ENCODE measurements at places on chromosomes 5 and 9.

GRCh38 chr9:79014929-79015699 lies 556.7 kb upstream of the TLE4 start:
- DNase-seq: no peak

- no peak for DNase-seq
Measured at GRCh38 chr5:65704621-65705239, 17.2 kb downstream of the SGTB start.

DNA sequence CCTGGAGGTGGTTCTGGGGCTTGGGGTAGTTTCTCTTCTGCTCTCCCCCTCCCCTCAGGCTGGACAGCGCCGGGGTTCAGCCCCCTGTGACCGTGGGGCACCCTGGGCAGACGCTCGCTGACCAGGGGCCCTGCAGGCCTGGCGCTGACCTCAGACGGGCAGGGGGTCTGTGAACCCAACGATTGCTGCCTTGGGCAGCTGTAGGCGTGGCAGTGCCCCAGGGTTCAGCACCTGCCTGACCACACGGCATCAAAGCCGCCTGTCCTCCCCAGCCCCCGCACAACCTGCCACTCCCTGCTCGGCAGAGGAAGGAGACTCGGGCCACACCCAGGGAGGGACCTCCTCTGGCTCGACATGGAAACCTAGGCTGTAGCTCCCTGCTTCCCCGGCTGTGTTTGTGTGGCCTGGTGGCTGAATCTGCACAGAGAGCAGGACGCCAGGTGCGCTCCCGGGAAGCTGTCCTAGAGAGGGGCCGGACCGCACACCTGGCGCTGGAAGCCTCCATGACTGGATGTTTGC lies 12.2 kb downstream of the LCN12 start:
- DNase-seq: peak; percentile 95

DNA sequence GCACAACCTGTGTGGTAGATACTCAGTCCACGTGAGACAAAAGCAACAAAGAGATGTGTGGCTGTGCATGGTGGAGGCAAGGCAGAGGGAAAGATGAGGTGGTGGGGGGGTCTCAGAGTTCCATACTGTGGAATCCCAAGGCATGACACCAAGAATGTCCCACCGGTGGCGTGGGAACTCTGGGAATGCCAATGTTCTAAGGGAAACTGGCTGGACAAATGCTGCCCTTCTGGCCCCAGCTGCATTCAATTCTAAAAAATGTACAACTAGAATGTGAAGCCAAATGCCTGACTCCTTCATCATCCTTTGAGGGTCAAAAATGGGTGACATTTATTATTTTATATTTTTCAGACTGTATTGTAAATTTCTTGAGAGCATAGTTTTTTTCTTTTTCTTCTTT lies 58.2 kb upstream of the EQTN start:
- no peak for DNase-seq

GRCh38 chr9:99465231-99465907 lies 243.3 kb downstream of the SEC61B start:
- no peak for DNase-seq

DNA sequence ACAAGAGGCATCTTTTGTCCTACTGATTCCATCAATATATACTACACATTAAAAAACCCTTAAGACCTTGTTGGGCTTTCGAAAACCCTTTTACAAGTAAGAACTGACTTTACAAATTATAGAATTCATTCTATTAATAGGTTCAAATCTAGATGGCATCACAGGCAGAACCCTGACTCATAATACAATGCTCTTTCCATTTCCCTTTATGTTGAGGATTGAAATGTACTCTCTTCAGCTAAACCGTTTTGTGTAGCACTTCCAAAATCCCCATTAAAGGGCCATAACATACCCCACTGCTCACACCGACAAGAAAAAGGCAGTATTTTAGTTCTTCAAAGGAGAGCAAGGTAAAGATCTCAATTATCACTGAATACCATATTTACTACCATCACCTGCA lies 11.2 kb downstream of the CSNK1A1 start:
- DNase-seq: no peak

DNA sequence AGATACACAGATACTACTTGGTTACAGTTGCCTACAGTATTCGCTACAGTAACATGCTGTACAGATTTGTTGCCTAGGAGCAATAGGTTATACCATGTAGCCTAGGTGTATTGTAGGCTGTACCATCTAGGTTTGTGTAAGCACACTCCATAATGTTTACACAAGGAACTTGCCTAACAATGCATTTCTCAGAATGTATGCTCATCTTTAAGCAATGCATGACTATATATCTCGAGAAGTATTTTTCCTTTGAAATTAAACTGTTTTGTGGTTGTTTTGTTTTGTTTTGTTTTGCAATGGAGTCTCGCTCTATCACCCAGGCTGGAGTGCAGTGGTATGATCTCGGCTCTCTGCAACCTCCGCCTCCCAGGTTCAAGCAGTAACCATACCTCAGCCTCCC lies 25.3 kb downstream of the LRRC70 start:
- DNase-seq: no peak

DNA sequence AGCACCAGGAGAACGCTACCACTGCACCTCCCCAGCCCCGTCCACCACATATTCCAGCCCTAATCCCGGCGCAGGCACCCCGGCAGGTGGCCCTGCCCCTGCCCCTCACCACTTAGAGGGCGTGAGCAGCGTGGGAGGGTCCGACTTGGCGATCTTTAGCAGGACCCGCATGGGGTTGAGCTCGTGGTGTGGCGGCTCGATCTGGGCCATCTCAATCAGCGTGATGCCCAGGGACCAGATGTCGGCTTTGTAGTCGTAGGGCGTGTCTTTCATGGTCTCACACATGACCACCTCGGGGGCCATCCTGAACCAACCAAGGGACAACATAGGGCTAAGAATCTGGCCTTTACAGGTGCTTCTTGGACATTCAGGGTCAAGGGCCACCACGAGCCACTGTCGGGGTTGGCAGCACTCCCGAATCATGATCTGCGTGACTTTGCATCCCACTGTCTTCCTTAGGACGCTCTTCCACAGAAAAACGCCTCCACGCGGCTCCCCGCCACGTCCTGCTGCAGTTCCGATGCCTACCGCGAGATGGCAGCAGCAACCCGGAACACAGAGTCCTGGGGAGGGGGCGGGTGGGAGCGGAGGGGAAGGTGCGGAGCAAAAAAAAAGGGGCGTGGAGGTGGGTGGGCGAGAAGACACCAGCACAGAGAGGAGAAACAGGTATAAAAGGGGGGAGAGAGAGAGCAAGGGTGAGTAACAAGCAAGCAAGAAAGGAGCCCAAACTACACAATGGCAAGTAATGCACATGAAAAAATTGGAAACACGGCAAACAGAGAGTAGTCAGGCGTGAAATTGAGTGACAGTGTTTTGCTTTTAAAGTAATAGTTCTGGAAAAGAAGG lies 81.3 kb downstream of the STK10 start:
- peak; percentile 23 for DNase-seq

GRCh38 chr9:35406183-35406959 lies 83.5 kb upstream of the RUSC2 start:
- DNase-seq: no peak

- DNase-seq: no peak
Measured at GRCh38 chr5:78907255-78907891, 77.7 kb downstream of the ARSB start.

DNA sequence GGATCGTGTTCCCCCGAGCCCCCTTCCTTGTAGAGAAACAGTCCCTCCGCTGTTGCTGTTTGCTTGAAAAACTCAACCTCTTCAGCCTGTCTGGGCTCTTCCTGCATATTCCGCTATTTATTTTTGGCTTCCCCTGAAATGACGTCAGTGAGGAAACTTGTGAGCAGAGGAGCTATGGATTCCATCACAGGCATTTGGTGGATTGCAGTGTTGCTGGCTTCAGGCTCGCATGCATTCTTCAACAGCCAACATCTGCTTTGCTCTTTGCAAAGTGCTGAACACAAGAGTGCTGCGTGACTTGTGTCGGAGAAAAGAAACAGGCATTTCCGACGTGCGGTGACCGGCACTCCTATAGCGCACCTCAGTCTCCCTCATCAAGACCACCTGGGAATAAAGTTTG lies 232.7 kb downstream of the RFK start:
- DNase-seq: no peak

- DNase-seq: peak; percentile 42
Measured at GRCh38 chr9:73269430-73270101, 117.9 kb downstream of the ANXA1 start.

GRCh38 chr5:32504989-32505596 lies 60.6 kb upstream of the ZFR start:
- DNase-seq: no peak

- DNase-seq: no peak
Measured at GRCh38 chr9:15329539-15330109, 22.6 kb upstream of the TTC39B start.

DNA sequence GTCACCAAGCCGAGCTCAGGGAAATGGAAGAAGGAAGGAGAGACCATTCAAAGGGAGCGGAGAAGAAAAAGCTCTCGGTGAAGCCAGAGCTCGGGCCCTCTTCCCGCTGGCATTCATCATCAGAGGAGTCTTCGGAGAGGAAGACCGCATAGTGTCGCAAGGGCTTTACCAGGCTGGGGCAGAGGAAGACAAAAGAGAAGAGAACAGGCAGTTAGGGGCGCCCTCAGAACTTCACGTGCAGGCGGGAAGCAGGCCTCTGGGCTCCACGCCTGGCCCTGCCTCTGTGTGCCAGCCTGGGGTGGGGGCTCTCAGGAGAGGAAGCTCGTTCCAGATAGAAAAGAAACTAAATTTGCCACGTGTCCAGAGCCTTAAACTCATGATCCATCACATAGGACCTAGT lies 31.7 kb downstream of the CRB2 start:
- DNase-seq: no peak

DNA sequence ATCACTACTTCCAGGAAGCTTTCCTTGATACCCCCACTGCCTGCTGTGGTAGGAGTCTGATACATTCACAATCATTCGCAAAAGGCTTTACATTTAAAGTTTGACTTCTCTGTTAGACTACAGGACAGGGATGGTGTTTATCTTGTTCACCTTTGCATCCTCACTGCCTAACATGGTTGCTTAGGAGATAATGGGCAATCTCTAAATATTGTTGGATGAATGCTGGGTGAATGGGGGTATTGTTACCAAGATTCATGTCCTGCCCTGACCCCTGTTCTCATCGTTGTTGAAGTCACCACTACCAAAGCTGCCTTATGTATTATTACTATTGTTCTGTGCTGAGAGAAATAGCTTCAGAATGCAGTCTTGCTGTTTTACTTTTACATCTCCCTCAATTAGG lies 7.7 kb upstream of the TMEFF1 start:
- no peak for DNase-seq

DNA sequence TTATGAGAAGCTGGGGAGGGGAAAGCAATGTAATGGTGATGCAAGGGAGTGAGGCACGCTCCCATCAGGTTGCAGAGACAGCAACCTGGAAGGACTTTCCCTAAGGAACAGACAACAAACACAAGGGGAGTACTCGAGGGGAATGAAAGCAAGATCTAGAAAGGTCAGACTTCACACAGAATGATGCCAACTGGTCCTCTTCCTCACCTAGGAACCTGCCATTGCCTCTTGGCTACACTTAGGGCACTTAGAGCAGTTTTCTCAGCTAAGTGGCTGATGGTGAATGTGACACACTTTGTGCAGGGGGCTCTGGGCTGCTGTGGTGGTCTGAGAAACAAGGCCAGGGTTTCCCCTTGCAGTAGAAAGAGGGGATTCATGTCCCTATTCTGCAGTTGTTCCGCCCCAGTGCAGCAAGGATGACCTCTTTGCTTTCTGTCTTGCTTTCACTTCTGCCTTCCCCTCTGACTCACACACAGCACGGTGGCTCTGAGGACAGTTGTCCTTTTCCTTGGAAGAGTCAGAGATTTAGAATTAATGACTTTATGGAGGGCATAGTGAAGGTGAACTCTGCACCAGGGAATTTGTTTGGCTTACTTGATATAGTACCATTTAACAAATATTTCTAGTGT lies 394.0 kb upstream of the KLF4 start:
- no peak for DNase-seq

DNA sequence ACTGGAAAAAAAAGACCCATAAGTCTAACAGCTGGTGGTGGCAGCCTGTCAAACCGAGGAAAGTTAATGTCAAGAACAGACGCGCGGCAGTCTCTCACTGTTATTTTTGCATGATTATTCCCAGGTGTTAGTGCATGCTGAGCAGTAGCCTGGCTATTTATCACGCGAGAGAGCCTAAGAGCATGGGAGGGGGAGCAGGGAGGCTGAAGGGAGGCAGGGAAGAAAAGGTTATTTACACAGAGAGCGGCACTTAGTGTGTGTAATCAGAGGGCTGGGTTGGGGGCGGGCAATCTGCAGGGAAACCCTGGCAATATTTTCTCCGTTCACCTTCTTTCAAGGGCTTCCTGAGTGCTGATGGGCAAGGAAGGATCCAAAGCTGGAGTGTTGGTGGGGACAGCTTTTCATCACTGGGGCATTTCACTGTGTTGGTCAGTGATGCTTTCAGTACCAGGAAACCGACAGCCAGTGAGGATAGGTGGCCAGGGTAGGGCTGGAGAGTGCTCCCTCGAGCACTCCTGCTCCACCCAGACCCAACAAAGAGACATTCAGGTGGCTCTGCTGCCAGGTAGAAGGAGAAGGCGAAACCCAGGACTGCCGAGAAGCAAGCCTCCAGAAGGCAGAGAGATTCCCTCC lies 39.6 kb downstream of the ZNF608 start:
- no peak for DNase-seq

- DNase-seq: no peak
Measured at GRCh38 chr5:34570721-34571676, 85.1 kb upstream of the RAI14 start.

GRCh38 chr5:149420545-149421371 lies 41.7 kb upstream of the IL17B start:
- no peak for DNase-seq

DNA sequence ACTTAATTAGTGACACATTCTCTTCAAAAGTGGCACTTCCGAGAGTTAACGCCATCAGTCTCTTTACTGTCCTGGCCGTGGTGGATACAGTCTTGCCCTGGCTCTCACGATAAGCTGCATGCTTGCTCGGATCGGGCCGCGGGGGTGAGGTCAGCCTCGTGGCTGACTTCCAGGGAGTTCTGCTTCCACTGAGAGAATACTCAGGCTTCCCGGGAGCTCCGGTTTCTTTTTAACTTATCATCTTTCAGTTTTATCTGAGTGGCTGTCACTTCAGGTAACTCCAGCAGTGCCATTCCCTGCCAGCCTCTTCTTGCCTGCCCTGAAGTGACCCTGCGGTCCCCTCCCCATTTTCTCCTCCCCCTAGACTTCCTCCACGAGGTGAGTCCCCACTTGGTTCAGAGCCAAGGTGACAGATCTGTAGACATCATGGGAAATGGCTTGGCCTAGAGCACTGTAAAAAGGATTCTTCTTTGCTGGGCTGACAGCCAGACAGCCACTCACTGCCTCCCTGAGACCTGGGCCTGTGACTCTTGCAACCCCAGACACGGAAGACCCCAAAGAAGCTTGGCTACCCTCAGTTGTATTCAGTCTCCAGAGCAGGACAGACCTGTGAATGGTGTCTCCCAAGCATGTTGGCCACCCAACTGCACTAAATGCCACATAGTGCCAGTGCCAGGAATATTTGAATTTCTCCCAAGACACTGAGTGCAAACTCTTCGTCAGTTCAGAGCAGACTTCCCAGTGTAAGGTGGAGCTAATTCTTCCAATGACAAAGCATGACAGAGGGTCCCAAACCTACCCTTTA lies 95.1 kb downstream of the DAPK1 start:
- DNase-seq: no peak
